ENCODE measurements at places on chromosomes 7 and 10.
A peak's percentile ranks its signal among the peaks of the same experiment; 100 is the strongest.

GRCh38 chr10:126135941-126136595 is 239.7 kb downstream of the FANK1 start:
- no peak for DNase-seq

DNA sequence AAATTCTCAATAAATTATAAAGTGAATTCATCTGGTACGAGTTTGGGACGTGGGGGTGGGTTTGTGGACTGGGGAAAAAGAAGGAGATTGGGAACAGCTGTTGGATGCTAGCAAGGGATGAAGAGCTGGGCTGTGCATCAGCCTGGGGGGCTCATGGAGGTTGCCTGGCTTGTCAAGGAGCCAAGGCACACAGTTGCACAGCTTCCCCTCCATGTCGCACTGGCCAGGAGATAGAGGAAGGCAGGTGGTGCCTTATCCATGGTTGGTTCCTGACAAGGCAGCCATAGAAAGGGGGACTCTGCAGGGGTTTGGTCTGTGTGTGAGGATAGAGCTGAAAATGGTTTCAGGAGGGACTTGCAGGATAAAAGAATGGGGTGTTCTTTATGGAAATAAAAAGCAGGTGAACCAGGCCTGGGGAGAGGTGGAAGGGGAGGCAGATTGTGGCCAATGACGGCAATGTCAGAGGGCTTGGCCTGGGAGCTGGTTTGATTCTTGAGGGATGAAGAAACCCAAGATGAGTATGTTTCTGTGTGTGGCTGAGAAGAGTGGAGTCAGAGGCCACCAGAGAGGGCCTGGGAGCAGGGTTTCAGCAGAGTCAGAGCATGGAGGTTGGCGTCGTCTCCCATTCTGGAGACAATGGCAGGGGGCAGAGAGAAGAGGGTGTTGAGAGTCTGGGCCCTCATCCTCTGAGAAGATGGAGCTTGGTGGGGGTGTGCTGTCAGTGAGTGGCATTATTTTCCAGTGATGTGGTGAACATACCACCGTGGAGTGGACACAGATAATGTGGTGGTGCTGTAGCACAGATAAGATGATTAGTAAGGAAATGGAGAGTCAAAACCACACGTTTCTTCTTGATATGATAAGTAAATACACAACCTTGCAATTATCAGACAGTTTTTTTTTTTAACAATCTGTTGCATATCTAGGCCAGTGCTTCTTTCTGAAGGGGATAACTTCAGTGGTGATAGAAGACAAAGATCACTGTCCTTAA is 108.2 kb downstream of the PTPN20 start:
- DNase-seq: no peak

GRCh38 chr7:125118444-125118843 is 188.8 kb upstream of the POT1 start:
- DNase-seq: no peak

DNA sequence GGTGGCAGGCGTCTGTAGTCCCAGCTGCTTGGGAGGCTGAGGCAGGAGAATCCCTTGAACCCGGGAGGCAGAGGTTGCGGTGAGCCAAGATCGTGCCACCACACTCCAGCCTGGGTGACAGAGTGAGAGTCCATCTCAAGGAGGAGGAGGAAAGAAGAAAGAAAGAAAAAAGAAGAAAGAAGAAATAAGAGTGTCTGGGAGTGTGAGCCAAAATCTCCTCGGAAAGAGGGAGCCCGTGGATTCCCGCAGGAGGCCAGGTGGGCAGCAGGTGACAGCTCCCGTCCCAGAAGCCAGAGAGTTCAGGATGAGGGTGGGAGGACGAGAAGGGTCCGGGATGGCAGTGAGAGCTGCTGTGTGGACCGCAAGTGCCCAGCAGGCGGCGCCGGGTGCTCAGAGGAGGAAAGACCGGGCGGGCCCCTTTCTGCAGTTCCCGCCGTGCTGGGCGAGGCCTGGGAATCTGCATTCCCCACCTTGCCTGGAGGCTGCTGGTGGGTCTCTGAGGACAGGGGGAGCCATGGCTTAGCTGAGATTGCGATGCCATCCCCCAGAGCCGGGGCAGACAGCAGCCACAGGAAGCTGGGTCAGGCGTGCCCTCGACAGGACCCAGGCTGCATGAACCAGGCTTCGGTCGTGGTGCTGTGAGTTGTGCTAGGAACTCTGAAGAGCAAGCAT is 17.1 kb upstream of the AMZ1 start:
- DNase-seq: peak; percentile 16

DNA sequence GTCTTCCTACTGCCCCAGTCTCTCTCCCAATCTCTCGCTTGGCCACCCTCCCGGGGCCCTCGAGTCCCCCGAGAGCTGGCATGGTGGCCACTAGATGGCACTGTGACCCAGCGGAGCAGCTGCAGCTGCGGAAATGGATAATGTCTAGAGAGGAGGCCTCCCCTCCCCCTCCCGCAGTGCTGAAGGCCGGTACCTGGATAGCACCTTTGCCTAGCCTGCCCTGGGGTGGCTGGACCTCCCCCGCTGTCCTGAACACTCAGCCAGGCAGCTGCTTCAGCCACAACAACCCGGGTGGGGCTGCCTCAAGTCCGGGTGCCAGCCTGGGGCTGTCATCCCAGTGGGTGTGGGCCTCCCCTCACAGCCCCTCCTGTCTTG is 65.2 kb downstream of the GOLGA7B start:
- peak; percentile 21 for DNase-seq
